GM04503 (cell line): ENCODE measurements at places on chromosomes 4 and X.

GRCh38 chr4:81164623-81165416 lies 50.2 kb downstream of the PRKG2 start:
- peak; percentile 27 for DNase-seq

- DNase-seq: no peak
Observed at GRCh38 chr4:141448490-141448889, 187.9 kb upstream of the IL15 start.

DNA sequence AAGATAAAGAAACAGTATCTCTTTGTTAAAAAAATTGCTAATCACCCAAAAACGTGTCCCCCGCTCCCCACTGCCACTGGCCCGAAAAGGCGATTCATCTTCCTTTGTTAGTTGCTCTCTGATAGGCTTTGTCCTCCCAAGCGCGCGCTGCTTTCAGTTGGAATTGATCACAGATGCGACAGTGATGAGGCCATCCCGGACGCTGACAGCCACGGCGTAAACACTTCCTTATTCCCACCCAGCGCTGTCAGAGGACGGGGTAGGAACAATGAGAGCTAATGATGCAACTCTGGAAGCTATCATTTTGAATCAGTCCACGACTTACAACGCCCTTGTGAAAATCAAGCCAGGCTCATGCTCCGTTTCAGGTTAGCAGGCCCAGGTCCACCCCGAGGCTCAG lies 21.4 kb downstream of the SOD3 start:
- no peak for DNase-seq

DNA sequence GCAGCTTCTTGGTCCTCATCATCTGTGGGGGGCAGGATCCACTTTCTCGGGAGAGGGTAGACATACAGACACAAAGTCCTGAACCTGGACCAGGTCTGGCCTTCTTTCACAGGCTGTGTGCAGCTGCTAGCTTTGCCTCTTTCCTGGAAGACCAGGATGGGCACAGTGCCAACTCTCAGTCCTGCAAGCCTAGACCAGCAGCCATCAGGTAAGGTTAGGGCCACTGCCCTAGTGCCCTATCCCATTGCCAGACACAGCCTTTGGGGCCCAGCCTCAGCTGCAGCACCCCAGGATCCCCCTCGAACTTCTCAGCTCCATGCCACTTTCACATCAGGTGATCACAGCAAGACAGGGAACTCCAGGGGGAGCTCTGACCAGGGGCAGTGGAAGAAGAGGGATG lies 38.4 kb downstream of the ZNF185 start:
- DNase-seq: no peak

DNA sequence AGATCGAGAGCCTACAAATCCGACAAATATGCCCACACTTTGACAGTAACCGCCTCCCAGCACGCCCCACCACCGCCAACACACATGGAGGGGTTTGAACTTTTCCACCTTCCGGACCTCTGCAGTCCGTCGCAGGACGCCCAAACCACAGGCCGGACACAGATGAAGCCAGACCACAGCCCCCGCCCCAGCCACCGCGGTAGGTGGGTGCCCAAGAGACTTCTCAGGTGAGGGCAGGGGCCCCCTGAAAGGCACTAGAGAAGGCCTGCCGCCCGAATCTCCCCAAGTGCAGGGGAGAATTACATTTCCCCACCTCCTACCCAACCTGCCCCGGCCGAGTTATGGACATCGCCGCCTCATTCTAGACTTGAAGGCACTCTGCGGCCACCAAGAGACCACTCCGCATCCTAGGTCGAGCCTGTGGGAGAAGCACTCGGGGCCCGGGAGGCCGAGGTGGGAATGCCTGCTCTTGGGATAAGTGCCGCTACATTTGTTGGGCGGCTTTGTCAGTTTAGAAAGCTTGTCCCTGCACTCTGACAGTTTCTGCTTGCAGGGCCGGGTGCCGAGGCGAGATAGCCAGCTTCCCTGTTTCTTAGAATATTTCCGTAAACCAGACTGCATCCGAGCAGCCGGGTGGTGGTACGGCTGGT lies 21.5 kb downstream of the HAND2 start:
- DNase-seq: no peak
